ENCODE measurements at places on chromosomes 11 and 22.

- DNase-seq: peak; percentile 43
These were observed 43.8 kb upstream of the API5 start for GRCh38 chr11:43267856-43268580.

- no peak for DNase-seq
These were observed 66.2 kb upstream of the CCND1 start for GRCh38 chr11:69574608-69575255.

DNA sequence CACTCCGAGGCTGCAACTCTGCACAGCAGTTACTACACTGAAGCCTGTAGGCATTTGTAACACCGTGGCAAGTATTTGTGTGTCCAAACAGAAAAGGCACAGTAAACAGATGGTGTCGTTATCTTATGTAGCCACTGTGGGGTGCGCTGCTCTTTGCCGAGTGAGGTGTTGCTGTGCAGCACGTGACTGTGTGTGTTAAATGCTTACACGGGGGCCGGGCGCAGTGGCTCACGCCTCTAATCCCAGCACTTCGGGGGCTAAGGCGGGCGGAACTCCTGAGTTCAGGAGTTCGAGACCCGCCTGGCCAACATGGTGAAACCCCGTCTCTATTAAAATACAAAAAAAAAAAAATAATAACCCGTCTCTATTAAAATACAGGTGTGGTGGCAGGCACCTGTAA lies 11.5 kb downstream of the ZBED4 start:
- DNase-seq: no peak

GRCh38 chr11:35615921-35616900 lies 2.0 kb upstream of the FJX1 start:
- peak; percentile 49 for DNase-seq

DNA sequence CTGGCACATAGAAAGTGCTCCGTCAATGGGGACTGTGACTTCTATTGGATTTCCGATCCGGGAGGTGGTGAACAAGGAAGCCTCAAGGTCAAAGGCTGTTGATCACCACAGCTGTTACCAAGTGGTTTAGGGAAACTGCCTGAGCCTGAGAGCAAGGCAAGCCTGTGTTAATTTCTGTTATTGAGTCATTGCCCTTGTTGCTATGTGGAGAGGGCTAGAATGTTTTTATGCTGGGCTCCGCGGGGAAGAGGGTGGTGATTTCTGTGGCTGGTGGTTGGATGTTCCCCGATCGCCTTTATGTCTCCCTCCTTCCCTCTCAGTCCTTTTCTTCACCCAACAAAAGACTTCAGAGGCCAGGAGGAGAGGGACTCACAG lies 108.5 kb upstream of the ALX4 start:
- peak; percentile 10 for DNase-seq

- DNase-seq: peak; percentile 58
These were observed 42.2 kb upstream of the FAM181B start for GRCh38 chr11:82775736-82776346.

- DNase-seq: peak; percentile 7
These were observed 475.5 kb downstream of the TBC1D22A start for GRCh38 chr22:47237890-47238480.

DNA sequence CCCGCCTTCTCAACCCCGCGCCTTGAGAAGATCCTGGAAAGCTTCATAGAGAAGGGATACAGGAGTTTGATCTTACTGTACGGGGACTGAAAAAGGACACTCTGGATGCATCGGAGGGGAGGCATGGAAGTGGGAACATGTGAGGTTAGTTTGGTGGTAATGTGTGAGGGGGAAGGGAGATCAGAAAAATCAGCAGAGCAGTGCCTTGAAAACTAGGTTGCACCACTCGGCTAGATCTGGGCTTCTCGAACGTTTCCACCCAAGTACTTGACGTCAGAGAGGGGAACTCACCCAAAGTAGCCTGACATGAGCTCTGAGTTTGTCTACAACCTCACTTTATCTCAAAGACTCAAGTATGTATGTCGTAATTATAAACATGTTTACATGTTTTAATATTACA lies 14.5 kb downstream of the USP35 start:
- DNase-seq: no peak

- DNase-seq: no peak
These were observed 43.9 kb downstream of the KDM2A start for GRCh38 chr11:67163006-67163405.

- no peak for DNase-seq
These were observed 71.6 kb downstream of the EXT2 start for GRCh38 chr11:44167046-44167445.

GRCh38 chr11:45806937-45807791 lies 2.2 kb downstream of the SLC35C1 start:
- no peak for DNase-seq

- peak; percentile 91 for DNase-seq
These were observed 57.4 kb upstream of the WNT11 start for GRCh38 chr11:76263657-76264056.

DNA sequence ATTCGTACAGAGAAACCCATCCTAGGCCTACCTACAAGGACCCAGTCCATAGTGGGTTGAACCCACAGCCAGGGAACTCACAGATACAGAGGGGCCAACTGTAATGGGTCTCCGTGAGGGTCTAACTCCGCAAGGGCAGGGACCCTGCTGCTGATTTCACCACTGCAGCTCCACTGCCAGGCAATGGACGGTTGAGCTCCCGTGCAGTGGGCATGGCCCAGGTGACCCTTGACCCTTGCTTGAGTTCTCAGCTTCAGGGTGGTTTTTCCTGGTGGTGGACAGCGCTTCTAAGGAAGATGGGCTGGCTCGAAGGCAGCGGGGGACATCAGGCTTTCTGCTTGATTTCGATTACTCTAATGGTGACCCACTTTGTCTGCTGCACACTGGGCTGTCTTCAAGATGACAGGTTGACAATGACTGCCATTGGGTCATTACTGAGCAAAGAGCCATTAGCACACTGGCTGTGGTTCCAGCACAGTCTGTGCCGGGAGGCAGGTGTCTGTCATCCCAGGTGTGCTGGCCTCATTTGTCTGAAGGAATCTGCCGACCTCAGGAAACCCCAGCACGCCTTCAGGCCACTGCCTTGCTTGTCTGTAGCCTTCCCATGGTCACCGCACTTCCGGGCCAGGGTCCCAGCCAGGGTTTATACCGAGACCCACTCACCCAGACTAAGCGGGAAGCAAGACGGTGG lies 3.7 kb upstream of the GAL start:
- no peak for DNase-seq

GRCh38 chr11:28535677-28536076 lies 427.5 kb downstream of the METTL15 start:
- no peak for DNase-seq

DNA sequence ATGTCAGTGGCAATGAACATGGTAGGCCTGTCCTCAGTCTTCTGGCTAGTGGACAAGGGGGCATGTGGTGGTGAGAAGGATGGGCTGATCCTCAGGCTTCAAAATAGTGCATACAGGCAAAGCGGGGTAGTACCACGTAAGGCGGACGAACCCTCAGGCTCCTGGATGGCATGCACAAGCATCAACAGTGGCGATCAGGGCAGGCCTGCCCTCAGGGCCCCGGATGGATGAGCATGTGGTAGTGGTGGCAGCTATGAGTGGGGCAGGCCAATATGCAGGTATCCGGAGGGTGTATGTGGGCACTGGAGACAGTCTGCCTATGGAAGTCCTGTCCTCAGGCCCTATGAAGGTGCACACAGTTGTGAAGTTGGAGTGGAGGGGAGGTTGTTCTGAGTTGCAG lies 163.8 kb downstream of the GUCY1A2 start:
- no peak for DNase-seq

GRCh38 chr11:70523384-70524095 lies 125.2 kb downstream of the CTTN start:
- DNase-seq: no peak

DNA sequence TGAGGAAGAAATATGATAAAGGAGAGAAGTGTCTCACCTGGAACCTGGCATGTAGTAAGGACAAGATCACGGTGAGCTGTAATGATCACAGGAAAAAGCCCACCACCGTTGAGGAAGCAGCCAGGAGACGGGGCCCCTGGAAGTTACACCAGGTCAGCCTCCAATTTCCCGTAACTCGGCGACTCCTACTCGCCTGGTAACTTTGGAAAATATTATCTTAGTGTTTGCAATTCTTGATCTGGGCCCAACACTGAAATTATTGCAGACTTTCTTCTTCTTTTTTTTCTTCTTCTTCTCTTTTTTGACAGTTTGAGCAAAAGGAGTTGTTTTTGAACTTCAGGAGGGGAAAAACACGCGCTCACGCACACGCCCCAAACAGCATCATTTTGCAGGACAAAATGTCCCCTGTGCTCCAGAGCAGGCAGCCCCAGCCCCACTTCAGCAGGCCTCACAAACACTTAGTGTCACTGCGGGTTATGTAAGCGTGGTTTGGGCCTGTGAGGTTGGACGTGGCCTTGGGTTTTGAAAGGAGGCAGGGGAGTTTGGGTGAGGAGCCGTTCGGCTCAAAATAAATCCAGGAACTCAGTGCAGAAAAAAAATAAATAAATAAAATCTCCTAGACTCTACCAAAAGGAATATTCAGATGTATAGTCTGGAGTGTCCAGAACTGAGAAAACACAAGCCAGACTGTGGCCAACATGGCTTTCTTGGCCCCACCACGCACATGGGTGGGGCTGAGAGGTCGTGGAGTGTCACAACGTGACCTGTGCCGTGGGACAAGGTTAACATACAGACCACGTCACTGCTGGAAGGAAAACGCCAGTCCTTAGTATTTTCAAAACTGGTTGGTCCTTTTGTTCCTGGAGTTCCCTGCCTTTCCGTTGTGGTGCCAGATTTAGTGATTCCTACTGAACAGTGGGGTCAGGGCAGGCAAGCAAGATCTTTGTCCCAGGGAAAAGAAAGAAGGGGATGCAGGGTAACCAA lies 26.3 kb upstream of the MN1 start:
- no peak for DNase-seq

GRCh38 chr11:124892750-124893454 lies 4.8 kb downstream of the ROBO4 start:
- no peak for DNase-seq

- DNase-seq: no peak
These were observed 36.0 kb downstream of the ARRB1 start for GRCh38 chr11:75315439-75315805.

- no peak for DNase-seq
These were observed 89.1 kb upstream of the RTL6 start for GRCh38 chr22:44586999-44587736.

DNA sequence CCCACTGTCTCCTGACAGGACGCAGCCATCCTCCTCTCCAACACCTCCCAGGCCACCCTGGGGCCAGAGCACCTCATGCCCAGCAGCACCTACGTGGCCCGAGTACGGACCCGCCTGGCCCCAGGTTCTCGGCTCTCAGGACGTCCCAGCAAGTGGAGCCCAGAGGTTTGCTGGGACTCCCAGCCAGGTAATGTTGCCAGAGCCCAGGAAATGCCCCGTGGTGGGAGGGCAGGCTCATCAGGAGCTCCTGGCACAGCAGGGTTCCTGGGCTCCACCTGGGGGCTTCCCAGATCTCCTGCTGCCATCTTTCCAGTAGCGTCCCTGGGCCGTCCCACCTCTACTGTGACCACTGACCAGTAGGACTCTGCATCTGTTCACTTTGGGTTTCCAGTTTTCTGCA lies 16.2 kb downstream of the CSF2RB start:
- no peak for DNase-seq

- DNase-seq: peak; percentile 77
These were observed 181.2 kb downstream of the WNT11 start for GRCh38 chr11:76025068-76025467.

DNA sequence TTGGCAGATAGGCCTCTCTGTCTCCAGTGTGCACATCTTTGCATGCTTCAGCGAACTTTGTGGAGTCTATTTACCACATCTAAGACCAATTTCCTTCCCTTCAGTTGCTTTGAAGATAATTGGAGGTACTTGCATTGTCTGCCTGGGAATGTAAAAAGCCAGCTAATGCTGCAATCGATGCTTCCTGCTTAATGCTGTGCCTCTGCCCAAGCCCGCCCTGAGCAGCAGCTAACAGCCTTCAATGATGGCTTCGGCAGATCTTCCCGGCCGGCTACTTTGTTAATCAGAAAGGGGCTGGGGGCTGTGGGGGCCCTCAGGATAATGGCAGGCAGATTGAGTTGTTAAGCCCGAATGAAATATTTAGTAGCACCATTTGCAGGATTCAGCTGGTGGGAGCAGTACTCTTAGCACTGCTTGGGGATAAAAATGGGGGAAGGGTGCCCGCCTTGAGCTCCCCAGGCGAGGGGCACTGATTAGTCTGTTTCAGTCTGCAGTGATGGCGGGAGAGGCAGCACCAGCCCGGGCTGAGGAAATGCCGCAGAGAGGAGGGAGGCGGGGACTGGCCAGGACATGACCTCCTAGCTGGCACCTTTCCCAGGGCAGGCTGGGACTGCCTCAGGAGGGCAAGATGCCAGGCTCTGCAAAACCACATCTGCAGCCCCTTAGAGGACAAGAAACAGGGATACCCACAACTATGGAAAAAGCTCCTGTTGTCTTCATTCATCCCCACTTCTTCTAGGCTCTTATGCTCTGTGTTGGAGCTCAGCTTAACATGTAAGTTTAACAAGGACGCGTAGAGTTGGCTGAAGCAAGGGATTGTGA lies 460.0 kb downstream of the BUD13 start:
- DNase-seq: peak; percentile 88

DNA sequence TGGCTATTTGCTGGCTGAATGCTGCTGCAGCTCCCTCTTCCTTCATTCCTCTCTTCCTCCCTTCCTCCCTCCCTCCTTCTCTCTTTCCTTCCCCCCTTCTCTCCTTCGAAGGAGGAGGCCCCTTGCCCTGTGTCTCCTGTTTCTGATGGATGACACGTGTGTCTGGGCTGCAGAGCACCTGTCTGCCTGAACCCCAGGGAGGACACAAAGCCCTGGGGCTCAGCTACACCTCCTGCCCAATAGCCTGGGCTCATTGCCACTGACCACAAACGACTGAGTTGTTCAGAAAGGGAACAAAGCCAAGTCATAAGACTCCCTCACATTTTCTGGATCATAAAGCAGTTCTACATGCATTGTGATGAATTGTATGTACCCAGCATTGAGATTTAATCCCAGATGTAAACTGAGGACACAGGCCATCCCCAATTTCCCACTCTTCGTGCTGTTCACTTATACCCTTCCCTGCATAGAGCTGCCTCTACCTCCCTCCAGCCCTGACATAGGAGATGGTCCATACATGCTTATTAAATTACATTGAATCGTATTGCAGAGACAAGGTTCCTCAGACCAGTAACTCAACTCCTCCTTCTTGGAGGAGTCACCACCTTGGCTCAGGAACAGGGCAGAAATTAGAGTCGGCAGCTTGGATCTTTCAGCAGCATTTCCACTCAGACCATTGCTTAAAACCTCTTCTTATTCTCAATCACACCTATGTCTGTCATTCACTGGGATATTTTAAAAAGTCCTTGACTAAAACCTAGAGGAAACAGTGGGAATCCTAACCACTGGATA lies 1.2 kb downstream of the CSRP3 start:
- DNase-seq: peak; percentile 77

GRCh38 chr22:19619144-19620009 lies 94.9 kb upstream of the SEPTIN5 start:
- no peak for DNase-seq

DNA sequence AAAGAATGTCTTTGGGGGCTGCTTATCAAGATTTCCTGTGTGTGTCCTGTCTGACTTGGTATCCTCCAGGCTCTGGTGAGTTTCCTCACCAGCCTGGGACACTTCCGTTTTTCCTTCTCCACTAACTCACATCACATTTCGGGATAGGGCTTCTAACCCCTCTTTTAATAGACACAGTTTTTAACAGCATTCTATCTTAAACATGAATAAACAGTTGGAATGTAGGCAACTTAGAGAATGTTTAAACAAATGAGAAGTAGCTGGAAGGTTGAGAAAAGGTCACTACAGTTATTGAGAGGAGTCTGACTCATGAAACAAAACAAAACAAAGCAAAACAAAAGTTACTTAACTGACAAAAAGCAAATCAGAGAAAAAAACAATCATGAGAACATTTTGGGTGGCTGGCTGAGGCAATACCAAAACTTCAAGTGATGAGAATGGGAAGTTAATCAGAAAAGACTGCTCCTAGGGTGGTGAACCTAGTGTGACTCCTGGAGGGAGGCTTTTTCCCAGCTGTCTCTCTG lies 64.7 kb upstream of the CTSC start:
- peak; percentile 56 for DNase-seq

Data from RPMI7951 (cell line).